Activated CD8-positive, alpha-beta memory T cell treated with anti-CD3 and anti-CD28 coated beads, Interleukin-2, amount 10 ng/mL, durations not matched to agents 7 days and 5 days (primary cell): ENCODE measurements at places on chromosomes 3 and 15. TPM values are rescaled to one million over a fixed set of nuclear protein-coding genes. Genes with fewer than 3 reads are reported as not detected.
A peak's percentile ranks its signal among the peaks of the same experiment; 100 is the strongest.

The GOLGA8N gene
- total RNA-seq: 15.6 TPM

The GRAMD2A gene
- total RNA-seq: not detected

The OXSM gene
- 12.0 TPM for total RNA-seq

The CCPG1 gene
- total RNA-seq: 19.2 TPM

The TMF1 gene
- total RNA-seq: 49.5 TPM

The FRMD5 gene
- 0.21 TPM for total RNA-seq

The GOLGA8S gene
- total RNA-seq: 0.73 TPM

The RBSN gene
- total RNA-seq: 15.7 TPM

The NLGN1 gene
- not detected for total RNA-seq

The ZIC4 gene
- not detected for total RNA-seq

GRCh38 chr3:82473864-82474541 lies 712.6 kb upstream of the GBE1 start:
- DNase-seq: no peak

GRCh38 chr3:130990282-130990681 lies 36.3 kb downstream of the ASTE1 start:
- no peak for DNase-seq

DNA sequence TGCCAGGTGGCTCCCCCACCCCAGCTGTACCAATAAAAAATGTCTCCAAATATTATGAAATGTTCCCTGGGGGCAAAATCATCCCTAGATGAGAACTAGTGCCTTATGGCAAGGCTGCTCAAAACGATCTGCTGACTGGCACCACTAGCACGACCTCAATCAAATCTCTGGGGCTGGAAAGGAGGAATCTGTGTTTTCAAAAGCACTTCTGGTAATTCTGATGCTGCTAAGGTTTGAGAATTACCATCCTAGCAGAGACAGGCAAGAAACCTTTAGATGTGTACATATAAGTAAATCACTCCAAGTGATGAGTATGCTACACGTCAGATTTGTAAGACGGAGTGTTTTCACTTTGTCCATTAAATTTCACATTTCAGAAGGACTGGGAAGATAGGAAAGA lies 360.1 kb upstream of the THRB start:
- DNase-seq: no peak

DNA sequence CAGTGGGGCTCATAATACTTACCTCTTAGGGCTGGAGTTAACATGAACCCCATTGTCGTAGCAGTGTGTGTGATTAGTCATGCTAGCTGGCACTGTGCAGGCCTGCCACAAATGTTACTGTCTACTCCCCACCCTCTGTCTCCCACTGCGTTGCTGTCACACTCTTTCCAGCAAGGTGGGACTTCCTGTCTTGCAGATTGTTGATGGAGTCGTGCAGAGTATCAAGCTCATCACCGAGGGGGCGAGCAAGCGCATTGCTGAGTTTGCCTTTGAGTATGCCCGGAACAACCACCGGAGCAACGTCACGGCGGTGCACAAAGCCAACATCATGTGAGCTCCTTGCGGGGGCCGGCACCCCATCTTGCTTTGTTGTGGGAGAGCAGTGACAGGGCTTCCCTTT lies 12.9 kb downstream of the IDH3A start:
- peak; percentile 59 for DNase-seq

- peak; percentile 49 for DNase-seq
Observed at GRCh38 chr3:126389112-126389793, 5.5 kb upstream of the CFAP100 start.

- no peak for DNase-seq
Observed at GRCh38 chr15:63950911-63951481, 95.3 kb downstream of the DAPK2 start.

GRCh38 chr3:12875857-12876836 lies 34.8 kb upstream of the RPL32 start:
- DNase-seq: no peak

DNA sequence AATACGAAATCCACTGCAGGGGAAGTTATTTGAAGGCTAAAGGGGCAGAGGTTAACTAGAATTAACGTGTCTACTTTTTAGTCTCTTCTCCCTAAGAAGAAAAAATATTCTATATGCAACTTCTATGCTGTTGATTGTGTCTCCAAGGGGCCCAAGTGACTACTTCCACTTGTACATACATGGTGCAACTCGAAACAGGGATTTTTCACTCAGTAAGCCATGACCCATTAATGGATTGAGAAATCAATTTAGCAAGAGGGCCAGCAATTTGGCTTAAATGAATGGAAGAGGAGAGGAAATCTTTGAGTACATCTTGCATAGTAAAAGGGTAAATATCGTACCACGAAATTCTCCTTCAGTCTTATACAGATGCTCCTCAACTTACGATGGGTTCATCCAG lies 151.1 kb upstream of the HES1 start:
- no peak for DNase-seq

DNA sequence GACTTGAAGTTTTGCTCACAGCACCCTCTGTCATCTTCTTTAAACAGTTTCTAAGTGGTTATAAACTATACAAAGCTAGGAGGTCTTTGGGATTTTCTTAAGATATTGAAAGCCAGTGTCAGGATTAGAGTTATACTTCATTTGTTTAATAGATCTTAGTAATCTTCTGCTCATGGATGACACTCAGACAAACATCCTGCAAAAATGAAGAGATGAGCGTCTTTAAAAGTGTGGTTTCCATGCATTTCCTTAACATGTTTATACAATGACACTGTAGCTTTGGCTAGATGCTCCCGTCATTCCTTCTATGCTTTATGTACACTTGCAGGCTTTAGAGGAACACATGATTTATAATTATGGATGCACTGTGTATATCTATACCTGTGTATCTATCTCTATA lies 182.2 kb downstream of the NAALADL2 start:
- no peak for DNase-seq

GRCh38 chr3:73734211-73735089 lies 109.7 kb upstream of the PDZRN3 start:
- DNase-seq: no peak

DNA sequence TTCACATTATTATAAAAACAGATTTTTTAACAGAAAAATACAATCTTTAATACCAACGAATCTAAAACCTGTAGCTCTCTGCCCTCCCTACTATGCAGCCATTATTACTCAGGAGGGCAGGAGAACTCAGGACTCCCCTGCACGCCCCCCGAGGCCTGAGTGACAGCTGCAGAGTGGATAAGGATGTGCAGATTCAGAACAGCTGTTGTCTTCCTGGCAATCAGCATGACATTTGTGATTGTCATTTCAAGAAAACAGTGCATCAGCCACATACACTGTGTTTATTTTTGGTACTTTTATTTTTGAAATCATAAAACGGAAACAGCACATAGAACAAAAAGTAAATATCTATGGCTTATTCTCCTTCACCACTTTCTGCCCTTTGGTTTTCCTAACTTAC lies 450.8 kb downstream of the OCA2 start:
- no peak for DNase-seq

DNA sequence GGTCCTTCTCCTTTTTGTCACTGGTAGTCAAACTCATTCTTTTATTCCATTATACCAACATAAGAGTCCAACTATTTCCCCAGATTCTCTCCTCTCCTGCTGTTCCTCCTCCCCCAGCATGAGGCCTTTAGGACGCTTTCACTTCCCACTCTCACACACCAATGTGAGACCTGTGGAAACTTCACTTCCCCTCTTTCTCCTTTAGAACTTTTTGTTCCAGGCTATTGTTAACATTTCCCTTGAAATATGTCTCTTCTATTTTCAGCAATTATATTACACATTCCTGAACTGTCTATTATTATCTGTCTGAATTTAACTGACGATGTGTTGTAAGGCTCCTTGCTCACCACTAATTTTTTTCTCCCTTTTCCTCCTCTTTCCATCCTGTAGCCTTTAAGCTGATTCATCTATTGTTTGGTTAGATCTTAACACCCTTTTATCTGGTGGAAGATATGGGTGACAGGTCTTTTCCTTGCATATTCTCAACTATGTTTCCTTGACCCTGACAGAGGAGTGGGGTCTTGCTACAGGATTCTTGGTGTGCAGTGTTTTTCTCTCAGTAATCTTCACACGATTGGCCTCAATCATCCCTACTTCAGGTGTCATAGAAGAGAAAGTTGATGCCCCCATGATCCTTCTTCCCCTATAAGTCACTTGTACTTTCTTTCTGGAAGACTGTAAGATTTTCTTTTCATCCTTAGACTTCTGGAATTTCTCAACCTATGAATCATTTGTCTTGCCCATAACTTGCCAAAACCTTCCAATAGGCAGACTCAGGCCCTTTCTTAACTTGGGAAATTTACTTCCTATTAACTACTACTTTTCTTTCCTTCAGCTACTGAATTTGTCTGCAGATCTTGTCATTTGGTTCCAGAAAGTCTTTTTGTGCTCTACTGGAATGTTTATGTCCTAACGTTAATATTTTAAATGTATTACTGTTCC lies 5.9 kb downstream of the CYP19A1 start:
- no peak for DNase-seq

DNA sequence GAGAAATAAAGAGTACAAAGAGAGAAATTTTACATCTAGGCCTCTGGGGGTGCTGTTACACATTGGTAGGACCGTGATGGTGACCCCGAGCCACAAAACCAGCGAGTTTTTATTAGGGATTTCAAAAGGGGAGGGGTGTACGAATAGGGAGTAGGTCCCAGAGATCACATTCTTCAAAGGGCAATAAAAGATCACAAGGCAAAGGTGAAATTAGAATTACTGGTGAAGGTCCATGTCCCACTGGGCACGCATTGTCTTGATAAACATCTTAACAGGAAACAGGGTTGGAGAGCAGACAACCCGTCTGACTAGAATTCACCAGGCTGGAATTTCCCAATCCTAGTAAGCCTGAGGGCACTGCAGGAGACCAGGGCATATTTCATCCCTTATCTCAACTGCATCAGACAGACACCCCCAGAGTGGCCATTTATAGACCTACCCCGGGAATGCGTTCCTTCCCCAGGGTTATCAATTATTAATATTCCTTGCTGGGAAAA lies 4.3 kb downstream of the IRAK2 start:
- no peak for DNase-seq

DNA sequence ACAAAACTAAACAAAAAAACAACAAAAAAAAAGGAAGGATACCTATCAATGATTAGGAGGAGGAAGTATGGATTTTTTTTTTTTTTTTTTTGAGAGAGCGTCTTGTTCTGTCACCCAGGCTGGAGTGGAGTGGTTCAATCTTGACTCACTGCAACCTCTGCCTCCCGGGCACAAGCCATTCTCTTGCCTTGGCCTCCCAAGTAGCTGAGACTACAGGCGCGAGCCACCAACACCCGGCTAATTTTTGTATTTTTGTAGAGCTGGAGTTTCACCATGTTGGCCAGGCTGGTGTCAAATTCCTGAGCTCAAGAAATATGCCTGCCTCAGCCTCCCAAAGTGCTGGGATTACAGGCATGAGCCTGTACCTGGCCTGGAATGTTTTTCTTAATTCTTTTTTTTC lies 195.8 kb downstream of the CBLB start:
- DNase-seq: no peak

DNA sequence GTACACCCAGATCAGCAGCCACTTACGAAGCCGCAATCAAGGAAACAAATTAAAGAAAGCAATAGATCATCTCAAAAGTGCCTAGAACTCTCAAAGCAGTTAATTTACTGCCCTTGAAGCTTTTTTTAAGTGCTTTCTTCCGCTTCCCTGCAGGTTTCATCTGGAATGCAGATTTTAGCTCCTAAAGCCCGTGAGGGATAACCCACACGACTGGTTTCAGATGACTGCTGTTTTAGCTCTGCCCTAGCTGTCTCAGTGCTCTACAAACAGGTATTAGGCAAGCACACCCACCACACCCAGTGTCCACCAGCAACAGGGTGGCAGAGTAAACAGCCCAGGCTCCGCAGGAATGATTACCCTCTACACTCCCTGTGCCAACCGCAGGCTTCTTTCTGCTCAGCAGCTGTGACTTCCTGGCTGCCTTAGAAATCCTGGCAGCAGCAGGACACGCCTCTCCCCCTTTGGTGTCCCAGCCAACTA lies 126.0 kb downstream of the FMN1 start:
- no peak for DNase-seq

DNA sequence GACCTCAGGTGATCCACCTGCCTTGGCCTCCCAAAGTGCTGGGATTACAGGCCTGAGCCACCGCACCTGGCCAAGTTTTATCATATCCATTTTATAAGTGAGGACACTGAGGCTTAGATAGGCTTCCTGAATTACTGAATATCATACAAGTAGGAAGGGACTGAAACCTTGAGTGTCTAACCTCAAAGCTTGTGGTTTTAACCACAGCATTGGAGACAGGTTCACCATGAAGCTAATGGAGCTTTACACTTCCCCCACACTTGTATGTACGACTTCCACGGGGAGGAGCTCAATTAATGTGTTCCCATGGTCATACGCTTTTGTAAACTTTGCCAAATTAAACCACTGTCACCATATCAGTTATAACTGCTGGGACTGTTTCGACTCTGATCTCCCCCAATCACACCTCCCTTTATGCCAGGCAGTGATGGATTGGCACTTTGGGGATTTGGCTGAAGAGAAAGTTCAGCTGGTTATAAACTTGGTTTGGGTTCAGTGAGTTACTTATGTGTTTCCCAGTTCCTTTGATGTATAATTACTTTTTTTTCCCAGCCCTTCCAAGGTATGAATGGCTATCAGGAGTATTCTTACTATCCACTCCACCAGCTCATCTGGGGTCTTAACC lies 38.4 kb upstream of the MEIS2 start:
- DNase-seq: no peak

DNA sequence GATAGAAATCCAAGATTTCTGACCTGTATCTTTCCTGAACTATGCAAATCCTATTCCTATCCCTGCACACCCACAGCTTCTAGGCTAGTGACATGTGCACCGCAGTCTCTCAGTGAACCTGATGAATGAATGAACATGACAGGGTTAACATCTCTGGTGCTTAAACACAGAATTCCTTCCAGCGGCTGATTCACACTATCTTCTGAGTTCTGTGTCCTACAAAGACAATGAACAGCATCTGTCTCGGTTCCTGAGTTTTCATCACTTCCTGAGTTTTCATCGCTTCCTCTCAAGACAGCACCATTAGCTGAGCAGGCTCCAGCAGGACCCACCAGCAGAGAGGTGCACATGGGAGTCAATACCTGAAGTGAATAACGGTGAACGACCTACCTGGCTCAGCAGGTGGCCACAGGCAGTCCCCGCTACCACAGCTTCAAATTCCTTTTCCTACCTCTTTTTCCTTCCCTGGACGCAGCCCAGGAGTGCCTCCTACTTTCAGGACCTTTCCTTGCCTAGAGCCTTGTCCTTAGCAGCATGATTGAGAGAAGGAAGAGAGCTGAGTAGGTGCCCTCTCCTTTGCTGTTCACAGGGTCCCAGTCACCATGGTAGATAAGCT lies 113.5 kb downstream of the IGF2BP2 start:
- peak; percentile 33 for DNase-seq

GRCh38 chr3:172559020-172559419 lies 35.8 kb upstream of the TNFSF10 start:
- no peak for DNase-seq

- DNase-seq: no peak
Observed at GRCh38 chr15:27660676-27661075, 438.4 kb downstream of the OCA2 start.

GRCh38 chr3:132638706-132639105 lies 20.9 kb downstream of the ACAD11 start:
- DNase-seq: no peak

- DNase-seq: no peak
Observed at GRCh38 chr3:13046569-13047274, 26.5 kb downstream of the IQSEC1 start.
